GM12892 (cell line): ENCODE measurements at places on chromosomes 3 and 15.

GRCh38 chr3:99934975-99935797 is 117.5 kb downstream of the CMSS1 start:
- no peak for DNase-seq

- no peak for DNase-seq
Observed at GRCh38 chr3:193794002-193794881, 201.2 kb downstream of the OPA1 start.

DNA sequence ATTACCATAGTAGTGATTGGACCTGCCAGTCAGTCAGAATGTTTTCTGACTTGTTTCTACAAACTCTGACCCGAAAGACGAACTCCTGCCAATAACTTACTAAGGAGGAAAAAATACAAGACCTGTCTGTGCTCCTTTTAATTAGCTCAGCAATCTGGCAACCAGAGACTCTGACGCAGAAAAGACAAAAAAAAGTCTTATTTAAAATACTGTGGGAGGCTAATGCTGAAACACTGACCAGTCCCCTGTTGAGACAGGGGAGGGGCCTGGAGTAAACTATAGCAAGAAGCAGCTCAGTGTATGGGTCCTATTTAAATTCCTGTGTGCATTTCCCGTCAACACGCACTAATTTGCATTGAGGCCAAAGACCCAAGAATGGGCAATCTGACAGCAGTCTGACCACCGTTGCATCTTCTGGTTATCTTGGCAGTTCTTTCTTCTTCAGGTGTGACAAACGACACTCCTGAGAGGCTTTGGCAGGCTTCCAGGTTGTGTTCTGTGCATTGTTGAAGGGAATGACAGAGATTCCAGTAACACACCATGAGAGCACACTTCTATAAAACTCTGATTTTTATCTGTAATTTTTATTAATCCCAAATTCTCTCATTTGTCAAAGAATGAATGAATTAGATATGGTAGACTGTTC is 1114.3 kb downstream of the IGSF11 start:
- no peak for DNase-seq

- no peak for DNase-seq
Observed at GRCh38 chr3:186361246-186361761, 730 bp downstream of the DGKG start.

DNA sequence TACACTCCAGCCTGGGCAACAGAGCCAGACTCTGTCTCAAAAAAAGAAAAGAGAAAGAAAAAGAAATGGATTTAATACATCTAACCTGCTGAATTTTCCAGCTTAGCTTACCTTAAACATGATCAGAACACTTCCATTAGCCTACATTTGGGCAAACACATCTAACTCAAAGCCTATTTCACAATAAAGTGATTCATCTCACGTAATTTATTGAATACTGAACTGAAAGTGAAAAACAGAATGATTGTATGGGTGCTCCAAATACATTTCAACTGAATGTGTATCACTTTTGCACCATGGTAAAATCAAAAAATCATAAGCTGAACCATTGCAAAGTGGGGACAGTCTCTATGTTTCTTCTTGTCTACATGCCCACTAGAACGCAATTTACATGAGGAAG is 9.0 kb downstream of the PIK3R4 start:
- DNase-seq: no peak

- no peak for DNase-seq
Observed at GRCh38 chr3:21477541-21478288, 273.3 kb downstream of the ZNF385D start.

GRCh38 chr15:34802371-34802770 is 7.0 kb upstream of the ACTC1 start:
- DNase-seq: no peak

- no peak for DNase-seq
Observed at GRCh38 chr3:57061556-57061955, 1.1 kb downstream of the SPATA12 start.

DNA sequence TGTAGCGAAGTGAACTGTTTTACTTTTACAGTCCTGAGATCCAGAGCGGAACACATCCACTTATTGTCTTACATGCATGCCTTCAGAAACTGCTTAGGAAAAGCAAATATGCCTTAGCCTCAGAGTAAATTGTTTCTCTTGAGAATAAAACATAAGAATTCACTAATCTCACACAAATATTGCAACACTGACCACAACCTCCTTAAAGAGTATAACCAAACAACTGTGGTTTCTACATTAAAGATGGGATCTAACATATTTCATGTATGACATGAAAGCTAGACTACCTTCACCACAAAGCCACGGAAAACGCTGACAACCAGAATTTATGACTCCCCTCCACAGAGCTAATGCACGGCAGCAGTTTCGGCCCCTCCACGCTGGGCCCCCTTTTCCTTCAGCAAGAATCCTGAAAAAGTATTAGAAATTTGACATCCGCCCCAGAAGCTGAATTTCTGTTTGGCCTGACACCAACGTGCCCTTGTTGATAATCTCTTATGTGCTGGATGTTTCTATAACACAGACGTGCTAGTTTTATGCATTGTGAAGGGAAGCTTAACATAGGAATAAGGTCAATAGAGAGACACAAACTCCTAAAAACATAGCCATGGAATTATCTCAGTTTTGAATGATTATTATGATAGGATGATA is 84.6 kb downstream of the GREM1 start:
- no peak for DNase-seq

DNA sequence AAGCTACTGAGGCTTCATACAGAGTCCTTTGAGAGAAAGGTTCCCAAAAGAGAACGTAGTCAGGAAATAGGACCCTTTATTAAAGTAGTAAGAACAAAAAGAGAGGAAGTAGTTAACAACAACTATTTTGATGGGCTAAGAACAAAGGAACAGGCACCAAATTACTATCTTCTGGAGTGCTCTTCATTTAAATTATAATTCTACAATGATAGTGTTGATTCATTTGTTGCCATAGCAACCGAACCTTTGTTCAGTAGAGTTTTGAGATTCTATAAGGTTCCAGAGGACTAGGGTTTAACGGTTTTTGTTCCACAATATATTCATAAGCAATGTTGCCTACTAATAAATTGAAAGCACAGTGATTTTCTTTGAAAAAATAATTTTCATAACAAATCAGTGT is 78.8 kb downstream of the CMSS1 start:
- no peak for DNase-seq

DNA sequence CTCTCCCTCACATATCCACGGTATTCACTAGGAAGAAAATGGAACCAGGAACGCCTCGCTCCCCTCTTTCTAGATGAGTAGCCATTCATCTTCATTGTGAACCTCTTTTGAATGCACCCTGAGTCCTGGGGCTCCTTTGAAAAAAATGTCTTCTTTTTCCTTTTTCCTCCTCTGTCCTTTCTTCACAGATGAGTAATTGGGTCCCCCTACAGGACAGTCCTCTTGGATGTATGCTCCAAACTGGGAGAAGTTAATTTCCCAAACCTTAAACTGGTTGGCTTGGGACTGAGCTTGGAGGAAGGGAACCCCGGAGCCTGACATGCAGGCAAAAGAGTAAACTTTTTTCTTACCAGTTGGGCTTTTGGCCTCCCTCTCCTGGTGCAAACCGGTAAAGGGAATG is 108.8 kb downstream of the DPH6 start:
- DNase-seq: no peak

- no peak for DNase-seq
Observed at GRCh38 chr3:64935971-64936370, 248.2 kb upstream of the ADAMTS9 start.

GRCh38 chr3:142858043-142858442 is 30.8 kb downstream of the PCOLCE2 start:
- DNase-seq: no peak

- DNase-seq: no peak
Observed at GRCh38 chr3:141933421-141934300, 57.2 kb downstream of the ATP1B3 start.

DNA sequence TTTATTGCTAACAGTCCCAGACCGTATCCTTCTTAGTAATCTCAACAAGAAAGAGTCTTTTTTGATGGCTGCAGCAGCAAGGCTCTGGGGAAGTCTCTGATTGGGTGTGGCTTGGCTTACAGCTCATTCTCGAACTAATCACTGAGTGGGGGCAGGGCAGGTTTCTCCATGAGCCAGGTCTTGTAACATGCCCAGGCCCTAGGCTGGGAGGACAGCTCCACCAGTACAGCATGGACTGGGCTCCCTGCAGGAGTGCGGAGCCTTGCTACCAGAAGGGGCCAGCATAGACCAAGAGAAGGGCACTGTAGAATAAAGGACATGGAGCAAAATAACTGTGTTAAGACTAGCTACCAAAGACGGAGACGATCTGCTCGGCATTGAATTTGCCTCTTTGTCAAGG is 7.2 kb downstream of the CD276 start:
- no peak for DNase-seq

- DNase-seq: no peak
Observed at GRCh38 chr15:58440922-58441321, 9.1 kb downstream of the LIPC start.

DNA sequence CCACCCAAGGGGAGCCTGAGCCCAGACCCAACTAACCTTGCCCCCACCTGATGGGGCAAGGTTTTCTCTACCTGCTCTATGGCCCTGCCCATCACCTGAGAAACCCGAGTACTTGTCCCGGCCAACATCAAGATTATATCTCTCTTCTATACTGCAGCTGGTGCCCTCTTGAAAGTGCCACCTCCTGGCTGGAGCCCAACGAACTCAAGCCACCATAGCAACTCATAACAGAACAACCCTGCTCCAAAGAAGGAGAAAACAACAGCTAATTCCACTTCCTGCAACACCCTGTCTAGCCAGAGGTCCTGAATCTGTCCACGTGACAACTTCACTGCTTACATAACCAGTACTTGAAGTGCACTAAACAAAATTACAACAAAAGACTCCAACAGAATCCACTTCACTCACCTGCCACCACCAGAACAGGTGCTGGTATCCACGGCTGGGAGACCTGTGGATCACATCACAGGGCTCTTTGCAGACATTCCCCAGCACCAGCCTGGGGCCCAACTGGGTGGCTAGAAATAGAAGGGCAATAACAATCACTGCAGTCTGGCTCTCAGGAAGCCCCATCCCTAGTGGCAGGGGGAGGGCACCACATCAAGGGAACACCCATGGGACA is 49.2 kb downstream of the PIERCE2 start:
- no peak for DNase-seq

- no peak for DNase-seq
Observed at GRCh38 chr15:63056829-63057228, 14.3 kb downstream of the TPM1 start.
